ENCODE measurements at places on chromosomes 6 and 20.

- no peak for DNase-seq
Measured at GRCh38 chr6:156344491-156344890, 432.7 kb upstream of the ARID1B start.

GRCh38 chr6:54958446-54958845, 111.9 kb downstream of the FAM83B start:
- no peak for DNase-seq

GRCh38 chr6:71288228-71289038, at the start of gene OGFRL1:
OGFRL1 (plus strand) TSS chr6:71288811; CDS start chr6:71288937, 126 bp downstream.
- DNase-seq: peak; percentile 55

DNA sequence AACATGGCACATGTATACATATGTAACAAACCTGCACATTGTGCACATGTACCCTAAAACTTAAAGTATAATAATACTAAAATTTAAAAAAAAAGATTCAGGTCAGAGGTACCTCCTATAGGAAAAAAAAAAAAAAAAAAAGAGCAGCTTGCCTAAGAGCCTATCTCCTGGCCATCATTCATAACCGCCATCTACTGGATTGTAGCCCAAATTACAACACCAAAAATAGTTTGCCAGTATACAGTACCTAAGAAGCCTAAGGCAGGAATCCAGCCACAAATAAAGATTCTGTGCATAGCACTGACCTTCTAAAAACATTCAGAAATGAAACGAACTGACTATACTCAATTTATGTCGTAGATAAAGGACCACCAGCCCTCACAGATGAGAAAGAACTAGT, 438.4 kb upstream of the ADGRB3 start:
- DNase-seq: no peak

- DNase-seq: no peak
Measured at GRCh38 chr20:2713285-2713684, 20.7 kb downstream of the EBF4 start.

DNA sequence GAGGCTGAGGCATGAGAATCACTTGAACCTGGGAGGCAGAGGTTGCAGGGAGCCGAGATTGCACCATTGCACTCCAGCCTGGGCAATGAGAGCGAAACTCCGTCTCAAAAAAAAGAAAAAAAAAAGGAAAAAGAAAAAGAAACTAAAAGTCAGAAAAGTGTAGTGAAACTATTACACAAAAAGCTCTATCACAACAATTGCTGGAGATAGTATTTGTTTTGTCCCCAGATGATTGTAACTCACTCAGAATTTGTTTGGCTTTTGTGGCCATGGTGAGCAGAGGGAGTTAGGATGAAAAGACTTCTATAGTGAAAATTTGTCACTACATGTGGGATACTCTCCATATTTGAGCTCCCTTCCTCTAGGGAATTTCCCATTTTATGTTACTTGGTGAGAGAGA, 5.2 kb upstream of the GOPC start:
- DNase-seq: no peak

DNA sequence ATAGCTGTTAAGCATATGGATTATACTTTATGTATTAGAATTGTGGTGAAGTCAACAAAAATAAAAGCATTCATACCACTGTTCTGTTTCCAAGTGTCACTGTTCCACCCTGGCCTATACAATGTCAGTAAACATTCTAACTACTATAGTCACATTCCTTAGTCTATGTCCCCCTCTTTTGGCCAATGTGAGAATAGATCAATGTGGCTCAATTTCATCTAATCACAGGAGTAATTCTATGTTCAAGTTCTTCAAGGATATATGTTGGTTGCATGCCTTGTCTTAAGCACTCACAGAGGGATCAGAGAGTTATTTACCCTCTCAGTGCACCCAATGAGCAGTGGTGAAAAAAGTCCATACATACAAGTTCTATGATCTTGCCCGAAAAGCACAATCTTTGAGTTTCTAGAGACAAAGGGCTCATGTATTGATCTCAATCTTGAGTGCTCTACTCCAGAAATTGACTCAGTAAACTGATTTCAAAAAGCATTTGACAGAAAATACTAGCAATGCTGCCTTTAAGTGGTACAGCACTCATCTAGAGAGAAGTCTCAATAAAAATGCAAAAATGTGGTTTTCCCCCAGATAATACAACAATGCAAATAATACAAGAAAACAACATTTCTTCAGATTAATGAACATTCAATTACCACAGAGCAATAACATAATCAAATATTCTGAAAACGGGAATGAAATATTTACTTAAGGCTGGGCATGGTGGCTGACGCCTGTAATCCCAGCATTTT, 16.5 kb downstream of the SMLR1 start:
- no peak for DNase-seq

DNA sequence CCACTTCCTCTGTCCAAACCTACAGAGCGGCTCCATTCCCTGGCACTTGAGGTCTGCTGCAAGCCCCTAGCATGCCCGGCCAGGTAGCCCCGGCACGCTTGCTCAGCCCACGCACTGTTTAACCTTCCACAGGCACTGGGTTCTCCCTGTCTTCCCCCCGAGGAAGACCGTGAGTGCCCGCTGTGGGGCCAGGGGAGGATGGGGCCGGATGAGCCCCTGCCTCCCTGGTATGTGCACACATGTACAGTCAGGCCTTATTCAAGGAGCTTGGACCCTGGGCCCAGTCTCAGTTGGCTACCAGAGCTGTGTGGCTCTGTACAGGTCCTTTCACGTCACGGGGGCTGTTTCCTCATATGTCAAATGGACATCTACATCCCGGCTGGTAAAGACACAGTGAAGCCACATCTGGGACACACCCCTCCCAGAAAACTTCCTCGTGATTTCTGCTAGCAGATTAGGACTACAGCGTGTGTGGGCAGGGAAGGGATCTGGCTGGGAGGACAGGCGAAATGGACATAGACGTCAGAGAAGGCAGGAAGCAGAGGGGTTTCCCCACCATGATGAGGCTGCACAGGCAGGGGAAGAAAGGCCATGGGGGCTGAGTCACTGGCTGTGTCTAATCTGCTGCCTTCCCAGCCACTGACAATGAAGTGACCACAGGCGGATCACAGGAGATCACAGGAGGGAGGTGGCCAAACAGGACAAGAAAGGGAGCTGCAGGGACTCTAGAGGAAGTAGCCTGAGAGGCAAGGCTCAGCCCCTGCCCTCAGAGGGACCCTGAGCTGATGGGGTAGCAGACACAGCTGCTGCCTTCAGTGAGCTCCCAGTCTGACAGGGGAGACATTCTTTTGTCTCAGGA, 62.9 kb downstream of the MRPL14 start:
- DNase-seq: no peak

GRCh38 chr20:32244150-32244823, 33.2 kb upstream of the KIF3B start:
- DNase-seq: no peak

Data from NCI-H2081 treated with DMSO at 0.1 percent for 48 hours (cell line).